NCI-H524 (cell line): ENCODE measurements at places on chromosomes 1 and 21.
A peak's percentile ranks its signal among the peaks of the same experiment; 100 is the strongest.

GRCh38 chr1:220135755-220136154, 41.8 kb downstream of the IARS2 start:
- DNase-seq, result no peak

DNA sequence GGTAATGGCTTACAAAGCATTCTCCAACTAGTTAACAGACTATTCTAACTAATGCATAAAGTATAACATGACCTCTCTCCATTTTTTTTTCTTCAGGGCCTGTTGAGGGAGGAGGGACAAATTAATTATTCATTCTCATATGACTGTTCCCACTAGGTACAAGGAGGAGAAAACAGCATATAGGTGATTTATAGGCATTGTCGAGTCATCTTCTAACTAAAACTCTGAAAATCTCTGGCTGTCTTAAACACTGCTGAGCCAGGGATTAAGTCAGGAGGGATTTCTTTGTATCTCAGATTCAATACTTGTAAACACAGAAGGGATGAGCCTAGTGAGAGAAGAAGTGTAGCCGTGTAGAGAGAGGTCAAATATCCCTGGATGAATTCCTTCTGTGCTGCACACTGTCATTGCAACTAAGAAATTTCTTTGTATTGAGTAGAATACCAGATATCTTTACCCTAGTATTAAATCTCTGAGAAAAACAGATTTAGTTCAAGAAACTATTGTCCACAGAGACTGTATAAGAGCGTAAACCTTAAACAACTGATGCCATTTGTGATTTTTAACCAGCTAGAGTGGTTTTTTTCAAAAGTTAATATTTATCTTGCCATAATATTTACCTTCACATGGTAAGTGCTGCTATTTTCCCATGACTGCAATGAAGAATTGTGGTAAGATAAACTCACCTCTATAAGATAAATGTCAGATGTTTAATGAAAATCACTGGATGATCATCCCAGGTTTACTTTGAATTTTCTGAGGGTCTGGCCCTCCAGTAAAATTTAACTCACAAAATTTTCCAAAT, 465.3 kb downstream of the RWDD3 start:
- no peak for DNase-seq

- no peak for DNase-seq
These were observed 21.6 kb upstream of the TRIM17 start for GRCh38 chr1:228438266-228438665.

DNA sequence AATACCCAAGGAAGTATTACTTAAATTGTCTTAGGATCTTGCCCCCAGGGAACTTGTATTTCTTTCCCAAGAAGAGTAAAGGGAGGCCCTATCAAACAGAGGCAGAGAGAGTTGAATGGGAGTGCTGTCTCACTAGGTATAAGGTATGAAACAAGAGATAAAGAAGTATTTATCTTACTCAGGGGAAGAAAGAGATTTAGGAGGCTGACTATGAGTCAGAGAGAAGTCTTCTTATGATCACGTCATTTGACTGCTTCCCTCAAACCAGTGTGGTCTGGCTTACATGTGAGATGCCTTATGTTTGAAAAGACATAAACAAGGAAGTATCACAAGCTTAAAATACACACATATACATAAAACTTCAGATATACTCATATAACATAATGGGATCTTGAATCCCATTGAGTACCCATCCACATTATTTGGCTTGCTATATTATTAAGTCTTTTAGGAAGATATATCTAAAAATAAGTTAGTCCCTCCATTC, 29.6 kb downstream of the DUSP10 start:
- DNase-seq, result no peak

GRCh38 chr1:227889047-227889862, 58.5 kb downstream of the WNT9A start:
- DNase-seq, result no peak

DNA sequence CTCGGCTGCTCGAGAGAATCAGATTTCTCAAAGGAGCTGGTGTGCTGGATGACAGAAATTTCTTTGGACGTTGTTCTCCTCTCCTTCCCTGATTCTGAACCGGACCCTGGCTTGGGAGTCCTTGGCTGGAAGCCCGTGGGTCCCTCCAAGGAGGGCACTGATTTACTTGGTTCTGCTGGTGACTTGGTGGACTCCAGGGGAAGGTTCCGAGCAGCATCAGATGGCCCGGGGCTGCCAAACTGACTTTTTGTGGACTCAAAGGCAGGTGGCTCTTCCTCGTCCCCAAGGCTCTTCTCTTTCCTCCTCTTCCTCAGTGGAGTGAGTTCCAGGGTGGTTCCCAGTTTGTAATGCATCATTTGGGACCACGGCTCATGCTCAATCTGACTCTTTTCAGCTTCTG, 97.9 kb upstream of the EDN2 start:
- DNase-seq, result no peak

- no peak for DNase-seq
These were observed 15.2 kb downstream of the PTPRF start for GRCh38 chr1:43545695-43546387.

DNA sequence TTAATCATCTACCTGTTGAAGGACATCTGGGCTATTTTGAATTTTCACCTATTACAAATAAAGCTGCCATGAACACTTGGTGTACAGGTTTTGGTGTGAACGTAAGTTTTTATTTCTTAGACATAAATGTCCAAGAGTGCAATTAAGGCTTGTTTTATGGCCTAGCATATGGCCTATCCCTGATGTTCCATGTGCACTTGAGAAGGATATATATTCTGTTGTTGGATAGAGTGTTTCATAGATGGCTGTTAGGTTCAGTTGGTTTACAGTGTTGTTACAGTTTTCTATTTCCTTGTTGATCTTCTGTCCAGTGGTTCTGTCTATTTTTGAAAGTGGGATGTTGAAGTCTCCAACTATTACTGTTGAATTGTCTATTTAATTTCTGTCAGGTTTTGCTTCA, 61.2 kb upstream of the NFASC start:
- DNase-seq, result no peak

- DNase-seq, result no peak
These were observed 8.2 kb upstream of the DENND1B start for GRCh38 chr1:197783510-197783948.

GRCh38 chr1:166975361-166976129, at the start of gene ILDR2:
Gene ILDR2, minus strand, starts transcription at chr1:166975540. Its CDS starts 272 bp downstream, at chr1:166975268.
- DNase-seq, result peak; percentile 22

GRCh38 chr1:168535536-168535935, 8.3 kb downstream of the XCL2 start:
- DNase-seq, result no peak

DNA sequence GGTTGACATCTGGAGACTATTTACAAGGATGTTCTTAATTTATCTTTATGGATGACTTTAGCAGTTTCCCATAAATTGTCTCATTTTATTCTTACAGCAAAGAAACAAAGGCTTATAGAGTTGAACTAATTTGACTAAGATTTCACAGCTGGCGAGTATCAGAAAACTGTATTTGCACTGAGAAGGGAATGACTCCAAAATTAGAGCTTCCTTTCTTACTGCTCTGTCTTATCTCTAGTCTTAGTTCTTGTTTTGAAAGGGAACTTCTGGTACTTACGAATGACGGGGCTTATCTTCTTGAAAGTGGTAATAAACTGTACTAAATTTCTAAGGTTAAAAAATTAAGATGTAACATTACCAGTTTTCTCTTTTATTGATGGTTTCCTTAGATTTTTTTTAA, 13.6 kb downstream of the CNST start:
- DNase-seq, result no peak

DNA sequence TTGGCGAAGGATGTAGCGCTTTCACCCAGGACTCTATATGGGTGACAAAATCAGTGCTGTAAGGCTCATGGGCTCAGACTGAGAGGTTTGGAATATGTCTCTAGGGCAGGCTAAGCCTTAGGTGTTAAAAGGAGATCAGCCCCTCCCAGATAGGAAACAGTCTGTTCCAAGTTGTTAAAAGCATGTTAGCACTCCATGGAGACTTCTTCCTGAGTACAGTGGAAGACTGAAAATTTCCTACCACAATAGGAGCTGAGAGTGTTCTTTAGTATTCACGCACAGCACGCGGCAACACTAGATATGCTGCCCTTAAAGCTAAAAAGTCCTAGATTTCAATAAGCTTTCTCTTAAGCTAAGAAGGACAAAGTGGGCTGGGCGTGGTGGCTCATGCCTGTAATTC, 122.1 kb downstream of the TRABD2B start:
- peak; percentile 13 for DNase-seq

DNA sequence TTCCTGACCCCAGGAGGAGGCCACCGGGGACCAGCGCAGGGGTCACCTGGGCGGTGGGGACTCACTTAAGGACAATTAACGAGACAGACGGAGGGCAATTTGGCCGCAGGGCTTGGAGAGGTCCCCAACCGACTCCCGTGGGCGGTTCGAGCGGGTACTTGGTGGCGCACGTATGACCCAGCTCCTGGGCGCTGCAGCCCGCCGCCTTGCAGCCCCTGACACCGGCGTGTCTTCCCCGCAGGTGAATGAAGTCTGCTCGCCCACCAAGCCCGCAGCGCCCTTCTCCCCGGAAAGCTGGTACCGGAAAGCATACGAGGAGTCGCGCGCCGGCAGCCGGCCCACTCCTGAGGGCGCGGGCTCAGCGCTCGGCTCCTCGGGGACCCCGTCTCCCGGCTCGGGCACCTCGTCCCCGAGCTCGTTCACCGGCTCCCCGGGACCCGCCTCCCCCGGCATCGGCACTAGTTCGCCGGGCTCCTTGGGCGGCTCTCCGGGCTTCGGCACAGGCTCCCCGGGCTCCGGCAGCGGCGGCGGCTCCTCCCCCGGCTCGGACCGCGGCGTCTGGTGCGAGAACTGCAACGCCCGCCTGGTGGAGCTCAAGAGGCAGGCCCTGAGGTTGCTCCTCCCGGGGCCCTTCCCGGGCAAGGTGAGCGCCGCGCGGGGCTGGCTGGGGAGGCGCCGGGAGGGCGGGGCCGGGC, 1.4 kb downstream of the KIF26B start:
- peak; percentile 78 for DNase-seq

- DNase-seq, result peak; percentile 13
These were observed 35.4 kb upstream of the AGPAT3 start for GRCh38 chr21:43829575-43830119.

- DNase-seq, result no peak
These were observed 198.2 kb downstream of the CENPF start for GRCh38 chr1:214801191-214801590.

DNA sequence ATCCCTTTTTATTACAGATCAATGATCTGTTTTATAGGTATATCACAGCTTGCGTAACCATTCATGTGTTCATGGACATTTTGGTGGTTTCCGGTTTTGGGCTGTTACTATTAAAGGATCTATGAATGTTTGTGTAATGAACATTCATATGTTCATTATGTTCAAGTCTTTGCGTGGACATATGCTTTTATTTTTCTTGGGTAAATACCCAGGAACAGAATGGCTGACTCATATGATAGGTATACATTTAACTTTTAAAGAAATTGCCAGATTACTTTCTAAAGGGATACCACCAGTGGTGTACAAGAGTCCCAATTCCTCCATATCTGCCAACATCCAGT, 73.7 kb downstream of the SPATA46 start:
- no peak for DNase-seq

- no peak for DNase-seq
These were observed 335.7 kb upstream of the GREM2 start for GRCh38 chr1:240947438-240948224.

DNA sequence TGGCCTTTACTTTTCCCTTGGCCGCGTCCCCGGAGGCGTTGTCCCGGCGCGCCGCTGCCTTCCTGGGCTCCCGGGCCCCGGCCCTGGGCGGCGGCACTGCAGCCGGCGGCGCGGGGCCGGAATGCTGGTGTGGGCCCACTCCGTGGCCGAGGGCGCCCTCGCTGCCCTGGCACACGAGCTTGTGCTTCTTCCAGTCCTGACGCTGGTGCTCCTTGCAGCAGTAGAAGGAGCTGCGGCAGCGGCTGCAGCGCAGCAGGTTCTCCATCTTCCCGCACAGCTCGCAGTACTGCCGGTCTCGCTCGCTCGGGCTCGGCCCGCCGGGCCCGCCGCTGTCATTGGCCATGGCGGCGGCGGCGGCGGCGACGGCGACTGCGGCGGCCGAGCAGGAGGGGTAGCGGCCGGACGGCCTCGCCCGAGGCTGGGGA, 529 bp downstream of the EGLN1 start:
- no peak for DNase-seq
